CD4-positive, CD25-positive, alpha-beta regulatory T cell (primary cell): ENCODE measurements at places on chromosomes 6 and 20. TPM values are rescaled to one million over a fixed set of nuclear protein-coding genes. Genes with fewer than 3 reads are reported as not detected.

The SLC24A3 gene
- polyA plus RNA-seq: not detected

The ADGB gene
- polyA plus RNA-seq: not detected

The TM9SF4 gene
- polyA plus RNA-seq: 29.4 TPM

The ZSWIM3 gene
- polyA plus RNA-seq: 0.90 TPM

The CTCFL gene
- polyA plus RNA-seq: not detected

The ARMH2 gene
- not detected for polyA plus RNA-seq

The C6orf141 gene
- polyA plus RNA-seq: not detected

The SLC32A1 gene
- polyA plus RNA-seq: not detected

The PPP1R11 gene
- polyA plus RNA-seq: 92.3 TPM

The CPNE5 gene
- polyA plus RNA-seq: 0.73 TPM

- no peak for DNase-seq
Measured at GRCh38 chr6:131549811-131550210, 23.2 kb upstream of the ARG1 start.

- no peak for DNase-seq
Measured at GRCh38 chr6:68317366-68317765, 317.7 kb upstream of the ADGRB3 start.

DNA sequence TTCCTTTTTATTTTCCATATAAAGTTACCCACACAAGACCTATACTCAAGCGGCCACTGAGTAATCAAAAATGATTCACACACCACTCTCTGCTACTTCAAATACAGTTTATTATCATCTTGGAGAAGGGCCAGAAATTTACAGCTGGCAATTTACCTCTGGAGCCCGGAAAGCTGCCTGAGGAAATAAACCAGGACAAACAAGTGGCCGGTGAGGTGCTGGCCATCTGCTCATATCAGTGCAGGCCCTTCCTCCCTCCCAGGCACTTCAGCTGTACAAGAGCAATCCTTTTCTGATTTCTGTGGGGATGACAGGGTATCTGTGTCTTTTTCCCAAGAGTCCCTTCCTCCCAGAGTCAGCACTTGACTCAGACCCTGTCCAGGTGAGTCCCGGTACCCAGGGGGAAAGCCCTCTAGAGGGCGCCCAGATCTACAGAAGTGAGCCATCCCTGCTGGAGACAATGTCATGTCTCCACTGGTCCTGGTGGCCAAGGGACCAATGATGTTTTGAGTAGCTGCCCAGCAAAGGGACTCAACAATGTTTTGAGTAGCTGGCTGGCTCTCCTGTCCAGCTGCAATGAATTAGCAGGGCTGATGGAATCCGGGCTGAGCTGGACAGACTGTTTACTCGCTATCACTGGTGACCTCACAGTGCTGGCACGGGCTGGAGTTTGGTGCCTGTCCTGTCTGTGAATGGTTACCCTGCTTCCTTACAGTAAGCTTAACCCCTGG is 23.6 kb downstream of the LRP11 start:
- no peak for DNase-seq

- no peak for DNase-seq
Measured at GRCh38 chr6:39425346-39426072, 103.0 kb upstream of the KCNK16 start.

GRCh38 chr6:44297063-44298038 is 15.8 kb downstream of the AARS2 start:
- DNase-seq: peak; percentile 49

DNA sequence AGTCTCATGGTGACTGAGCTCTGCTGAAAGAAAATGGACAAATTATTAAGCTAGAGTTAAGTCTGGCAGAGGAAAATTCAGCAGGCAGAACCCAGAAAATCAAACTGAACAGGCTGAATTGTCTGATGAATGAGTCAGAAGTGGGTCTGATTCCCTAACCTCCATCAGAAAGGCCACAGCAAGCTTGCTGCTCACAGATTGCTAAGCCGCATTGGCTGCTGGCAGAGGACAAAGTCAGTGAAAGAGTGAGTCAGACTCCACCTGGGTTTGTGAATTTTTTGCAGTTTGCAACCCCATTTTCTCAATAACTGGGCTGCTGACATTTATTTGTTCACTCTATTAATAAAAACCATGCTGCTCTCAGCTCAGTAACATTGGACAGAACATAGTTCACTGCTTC is 191.3 kb downstream of the EPM2A start:
- no peak for DNase-seq

- DNase-seq: no peak
Measured at GRCh38 chr6:7224731-7225130, 88.3 kb downstream of the SSR1 start.

DNA sequence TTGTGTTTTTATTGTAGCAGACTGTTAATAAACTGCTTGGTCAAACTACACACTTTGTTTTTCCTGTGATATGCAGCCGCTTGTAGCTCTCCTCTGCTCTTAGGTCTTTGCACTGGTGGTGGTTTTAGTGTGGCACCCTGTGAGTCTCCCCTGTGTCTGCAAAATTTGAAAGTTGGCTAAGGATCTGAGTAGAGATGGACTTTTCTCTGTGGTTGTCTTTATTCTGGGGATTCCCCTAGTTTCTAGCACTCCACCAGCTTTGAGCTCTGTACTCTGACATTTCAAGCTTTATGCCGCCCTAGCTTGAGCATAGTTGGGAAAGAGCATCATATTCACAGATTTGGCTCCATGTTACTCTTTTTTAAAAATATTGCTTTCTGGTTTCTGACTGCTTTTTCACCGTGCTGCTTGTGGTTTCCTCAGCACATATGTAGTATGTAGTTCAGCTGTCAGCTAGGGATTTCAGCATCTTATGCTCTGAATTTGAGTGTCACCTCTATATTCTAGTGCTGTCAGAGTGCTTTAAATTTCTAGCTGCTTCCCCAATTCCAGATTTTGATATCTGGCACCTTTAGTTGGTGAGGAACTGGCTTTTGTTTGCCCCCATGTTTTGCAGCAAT is 25.4 kb downstream of the CDYL start:
- no peak for DNase-seq

DNA sequence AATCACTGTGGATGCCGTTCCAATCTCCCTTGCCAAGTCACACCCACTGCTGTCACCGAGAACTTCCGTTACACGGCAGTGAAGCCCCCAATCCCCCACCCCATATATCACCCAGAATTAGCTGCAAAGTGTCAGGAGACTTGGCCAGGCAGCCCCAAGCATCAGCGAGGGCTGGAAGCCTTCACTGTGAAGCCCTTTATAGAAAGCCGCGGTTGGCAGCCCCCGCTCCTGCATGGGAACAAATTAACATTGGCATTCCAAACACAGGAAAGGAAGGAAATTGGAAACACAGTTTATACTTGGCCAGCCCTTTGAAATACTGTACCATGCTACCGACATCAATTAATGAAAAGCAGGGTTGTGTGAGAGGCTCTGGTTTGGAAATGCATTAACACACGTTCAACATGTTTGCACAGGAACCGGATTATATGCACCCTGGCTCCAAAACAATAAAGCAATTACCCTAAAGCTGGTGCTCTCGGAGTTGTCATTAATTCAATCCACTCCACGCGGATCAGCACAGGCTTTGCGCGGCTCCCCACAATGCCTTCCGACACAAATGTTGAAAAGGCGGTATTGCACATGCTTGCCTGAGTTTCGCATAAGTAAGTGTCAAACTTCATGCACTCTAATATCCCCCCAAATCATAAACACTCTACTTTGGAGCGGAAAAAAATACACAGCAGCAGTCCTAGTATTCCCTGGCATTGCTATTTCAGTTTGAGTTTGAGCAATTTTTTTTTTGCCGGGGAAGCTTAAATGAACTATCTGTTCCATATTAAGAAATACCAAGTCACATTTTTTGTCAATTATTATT is 7.1 kb downstream of the BMP7 start:
- no peak for DNase-seq

DNA sequence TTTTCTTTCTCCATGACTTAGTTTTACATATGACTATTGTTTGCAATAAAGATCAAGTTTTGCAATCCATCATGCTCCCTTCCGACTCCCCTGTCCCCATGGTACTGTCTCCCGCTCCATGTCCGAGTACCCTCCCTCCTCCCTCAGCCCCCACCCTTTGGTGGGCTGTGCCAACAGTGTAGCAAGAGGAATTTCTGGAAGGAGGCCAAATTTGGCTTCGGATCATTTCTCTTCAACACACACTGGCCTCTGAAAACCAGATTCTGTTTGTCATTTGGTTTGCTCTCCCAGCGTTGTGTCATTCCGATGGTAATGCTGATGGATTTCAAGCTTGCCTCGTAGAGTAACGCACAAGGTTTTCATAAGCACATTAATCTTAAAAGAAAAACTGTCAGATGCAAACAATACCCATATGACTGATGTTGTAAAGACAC is 22.9 kb upstream of the PAX1 start:
- DNase-seq: no peak

GRCh38 chr6:169263836-169264608 is 10.4 kb upstream of the THBS2 start:
- DNase-seq: no peak

- DNase-seq: no peak
Measured at GRCh38 chr6:117960877-117961276, 53.8 kb downstream of the SLC35F1 start.

- no peak for DNase-seq
Measured at GRCh38 chr20:24979036-24979960, 13.3 kb downstream of the APMAP start.

GRCh38 chr6:163346497-163346961 is 68.0 kb upstream of the QKI start:
- DNase-seq: no peak

DNA sequence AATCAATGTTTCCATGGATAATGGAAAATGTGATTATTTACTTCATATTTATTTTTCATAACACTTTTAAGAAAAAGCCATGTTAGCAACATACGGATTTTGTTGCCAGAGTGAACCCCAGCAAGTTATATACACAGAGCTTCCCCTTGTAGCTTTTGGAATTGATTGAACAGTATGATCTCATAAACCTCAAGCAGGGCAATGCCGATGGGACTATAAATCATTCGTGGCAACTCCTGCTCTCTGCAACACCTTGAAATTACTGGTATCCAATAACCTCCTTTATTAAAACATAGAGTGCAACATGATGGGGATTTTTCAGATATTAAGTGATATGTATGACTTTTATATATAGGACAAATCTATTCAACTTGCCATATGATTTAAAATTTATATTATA is 428.5 kb downstream of the KHDRBS2 start:
- no peak for DNase-seq
